ENCODE measurements at places on chromosomes 1 and 21. TPM values are rescaled to one million over a fixed set of nuclear protein-coding genes. Genes with fewer than 3 reads are reported as not detected.

- DNase-seq = no peak
Observed at GRCh38 chr1:38693031-38693430, 166.5 kb downstream of the RRAGC start.

DNM3 gene
- total RNA-seq = 1.7 TPM

GRCh38 chr1:229470406-229471043 lies 36.6 kb upstream of the ACTA1 start:
- no peak for DNase-seq

- DNase-seq = no peak
Observed at GRCh38 chr1:76227621-76228020, 153.1 kb downstream of the ST6GALNAC3 start.

- no peak for DNase-seq
Observed at GRCh38 chr1:99133756-99134500, 129.3 kb upstream of the PLPPR5 start.
